ENCODE measurements at places on chromosomes 11 and 22.

DNA sequence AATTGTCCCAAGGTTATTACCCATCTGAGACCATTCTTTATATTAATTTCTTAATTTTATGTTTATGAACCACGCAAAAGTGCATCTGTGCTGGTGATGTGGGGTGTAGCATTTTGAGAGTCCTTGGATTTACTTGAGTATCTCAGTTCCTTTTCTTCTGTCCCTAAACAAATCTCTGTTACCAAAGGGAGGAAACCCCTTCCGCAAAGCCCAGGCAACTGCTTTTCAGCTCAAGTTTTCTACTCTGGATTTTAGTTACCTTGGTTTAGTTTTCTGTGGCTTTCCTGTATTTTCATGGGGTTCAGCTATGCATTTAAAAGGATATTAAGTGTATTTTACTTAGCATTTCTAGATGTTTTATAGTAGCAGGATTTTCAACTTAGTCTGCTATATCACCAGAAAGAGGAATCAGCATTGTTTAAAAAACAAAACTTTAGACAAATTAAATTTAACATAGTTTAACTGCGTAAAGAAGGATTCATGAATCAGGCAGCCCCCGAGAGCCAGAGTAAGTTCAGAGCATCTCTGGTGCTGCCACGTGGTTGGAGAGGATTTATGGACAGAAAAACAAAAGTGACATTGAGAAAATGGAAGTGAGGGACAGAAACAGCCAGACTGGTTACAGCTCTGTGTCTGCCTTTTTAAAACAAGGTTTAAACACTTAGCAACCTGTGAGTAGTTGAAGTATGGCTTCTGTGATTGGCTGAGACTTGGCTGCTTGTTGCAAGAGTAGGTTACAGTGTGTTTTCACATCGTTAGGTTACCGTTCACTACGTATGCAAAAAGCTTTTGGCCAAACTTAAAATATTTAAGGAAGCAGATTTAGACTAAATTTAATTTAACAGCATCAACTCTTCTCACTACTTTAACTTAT is 9.6 kb downstream of the ADM start:
- DNase-seq: no peak

- DNase-seq: no peak
Observed at GRCh38 chr11:29025001-29025400, 916.8 kb downstream of the METTL15 start.

DNA sequence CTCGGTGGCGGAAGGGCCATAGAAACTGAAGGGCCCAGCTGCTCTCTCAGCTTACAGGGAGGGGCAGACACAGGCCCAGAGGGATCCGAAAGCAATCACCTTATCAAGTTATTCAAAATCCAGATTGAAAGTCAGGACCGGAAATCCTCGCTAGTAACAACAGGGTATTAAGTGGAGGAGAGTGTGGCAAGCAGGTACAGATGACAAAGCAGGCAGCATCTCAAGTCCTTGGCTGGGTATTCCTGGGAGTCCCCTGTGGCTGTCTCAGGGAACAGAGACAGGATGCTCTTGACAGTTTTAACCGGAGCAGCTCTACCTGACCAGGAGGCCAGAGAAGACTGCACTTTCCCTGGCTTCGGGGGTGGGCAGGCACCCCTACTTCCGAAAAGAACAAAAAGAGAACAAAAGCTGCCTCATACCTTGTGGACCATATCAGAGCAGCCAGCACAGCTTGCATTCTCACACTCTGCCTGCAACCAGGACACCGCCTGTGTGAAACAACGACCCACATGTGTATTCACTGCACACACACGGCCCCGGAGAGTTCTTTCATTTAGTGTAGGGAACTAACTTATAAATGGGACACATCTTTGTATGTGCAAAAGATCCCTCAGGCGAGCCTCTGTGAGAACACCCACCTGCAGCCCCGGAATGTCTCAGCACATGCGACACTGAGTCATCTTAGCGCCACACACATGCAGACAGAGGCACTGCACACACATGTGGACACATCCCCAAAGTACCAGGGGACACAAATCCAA is 78.3 kb downstream of the MICAL3 start:
- DNase-seq: no peak

DNA sequence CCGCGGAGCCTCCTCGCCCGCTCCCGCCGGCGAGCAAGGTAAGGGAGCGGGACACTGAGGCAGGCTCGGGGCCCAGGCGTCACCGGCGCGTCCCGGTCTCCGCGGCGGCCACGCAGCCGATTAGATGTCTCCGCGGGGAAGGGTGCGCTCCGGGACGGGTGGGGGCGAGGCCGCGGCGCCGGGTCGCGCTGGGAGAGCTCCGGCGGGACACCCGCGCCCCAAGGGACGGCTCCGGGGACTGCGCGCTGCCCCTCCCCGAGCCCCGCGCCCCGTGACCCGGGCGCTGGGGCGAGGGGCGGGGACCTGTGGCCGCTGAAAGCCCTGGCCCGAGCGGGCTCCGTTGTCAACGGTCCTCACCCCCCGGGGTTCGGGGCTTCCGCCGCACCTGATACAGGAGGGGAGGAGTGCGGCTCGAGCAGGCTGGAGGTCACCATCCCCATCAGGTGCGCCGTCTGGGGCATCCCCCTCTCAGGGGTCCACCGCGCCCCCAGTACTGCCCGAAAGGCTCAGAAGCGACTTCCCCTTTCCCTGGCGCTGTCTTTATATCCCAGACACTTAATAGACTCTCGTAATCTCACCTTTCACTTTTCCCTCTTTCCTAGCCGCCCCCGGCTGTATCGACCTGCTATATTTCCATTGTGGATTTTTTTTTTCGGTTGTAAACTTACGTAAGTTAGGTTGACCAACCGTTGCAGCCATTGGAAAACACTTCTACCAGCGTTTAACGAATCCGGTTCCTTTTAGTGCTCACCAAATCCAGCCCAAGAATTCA is 573 bp downstream of the PPFIA1 start:
- DNase-seq: no peak

- no peak for DNase-seq
Observed at GRCh38 chr11:123211149-123211852, 16.3 kb upstream of the CLMP start.

- DNase-seq: peak; percentile 59
Observed at GRCh38 chr11:65611758-65612603, 2.0 kb downstream of the MAP3K11 start.

DNA sequence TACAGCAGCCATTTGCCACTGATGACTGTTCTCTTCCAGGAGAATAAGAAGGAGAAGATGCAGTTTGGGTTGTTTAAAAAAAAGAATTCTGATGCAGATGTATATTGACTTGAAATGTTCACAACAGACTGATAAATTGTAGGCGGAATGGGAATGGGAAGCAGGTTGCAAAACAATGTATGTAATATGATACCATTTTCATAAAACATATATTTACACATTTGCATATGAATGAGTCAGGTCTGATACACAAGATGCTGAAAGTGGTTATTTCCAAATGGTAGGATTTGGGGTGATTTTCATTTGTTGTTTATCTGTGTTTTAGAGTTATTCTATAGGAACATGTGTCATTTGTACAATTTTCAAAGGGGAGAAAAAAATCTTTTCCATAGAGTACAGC is 9.0 kb upstream of the RCN1 start:
- DNase-seq: no peak

DNA sequence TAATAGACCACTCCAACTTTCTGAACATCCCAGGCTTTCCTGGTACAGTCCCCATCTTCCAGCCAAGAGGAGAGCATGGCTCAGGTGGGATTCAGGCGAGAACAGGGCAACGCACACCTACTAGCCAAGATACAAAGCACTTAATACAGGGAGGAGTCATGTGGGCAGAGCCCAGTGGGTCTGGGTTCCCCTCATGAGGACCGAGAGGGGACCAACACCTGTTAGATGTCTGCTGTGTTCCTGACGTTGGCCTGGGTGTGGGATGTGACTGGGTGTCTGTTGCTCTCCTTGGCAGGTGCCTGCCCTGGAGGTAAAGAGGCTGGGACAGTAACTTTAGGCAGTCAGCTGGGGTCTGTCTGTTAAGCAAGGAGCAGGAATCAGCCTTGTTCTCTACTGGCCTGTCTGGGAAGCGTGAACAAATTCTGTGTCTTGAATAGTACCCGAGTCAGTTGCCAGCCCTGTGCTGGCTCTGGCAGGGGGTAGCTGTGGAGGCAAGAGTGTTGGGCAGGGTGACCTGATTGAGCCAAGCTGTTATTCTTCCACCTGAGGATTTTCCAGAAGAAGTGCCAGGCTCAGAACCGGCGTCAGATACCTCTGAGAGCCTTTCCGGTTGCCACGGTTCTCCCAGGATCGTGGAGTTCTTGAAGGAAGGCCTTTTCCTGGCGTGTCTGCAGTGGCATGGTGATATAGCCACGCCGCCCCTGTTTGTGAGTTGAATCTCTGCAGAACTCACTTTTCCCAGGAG is 56.3 kb downstream of the BCR start:
- no peak for DNase-seq

DNA sequence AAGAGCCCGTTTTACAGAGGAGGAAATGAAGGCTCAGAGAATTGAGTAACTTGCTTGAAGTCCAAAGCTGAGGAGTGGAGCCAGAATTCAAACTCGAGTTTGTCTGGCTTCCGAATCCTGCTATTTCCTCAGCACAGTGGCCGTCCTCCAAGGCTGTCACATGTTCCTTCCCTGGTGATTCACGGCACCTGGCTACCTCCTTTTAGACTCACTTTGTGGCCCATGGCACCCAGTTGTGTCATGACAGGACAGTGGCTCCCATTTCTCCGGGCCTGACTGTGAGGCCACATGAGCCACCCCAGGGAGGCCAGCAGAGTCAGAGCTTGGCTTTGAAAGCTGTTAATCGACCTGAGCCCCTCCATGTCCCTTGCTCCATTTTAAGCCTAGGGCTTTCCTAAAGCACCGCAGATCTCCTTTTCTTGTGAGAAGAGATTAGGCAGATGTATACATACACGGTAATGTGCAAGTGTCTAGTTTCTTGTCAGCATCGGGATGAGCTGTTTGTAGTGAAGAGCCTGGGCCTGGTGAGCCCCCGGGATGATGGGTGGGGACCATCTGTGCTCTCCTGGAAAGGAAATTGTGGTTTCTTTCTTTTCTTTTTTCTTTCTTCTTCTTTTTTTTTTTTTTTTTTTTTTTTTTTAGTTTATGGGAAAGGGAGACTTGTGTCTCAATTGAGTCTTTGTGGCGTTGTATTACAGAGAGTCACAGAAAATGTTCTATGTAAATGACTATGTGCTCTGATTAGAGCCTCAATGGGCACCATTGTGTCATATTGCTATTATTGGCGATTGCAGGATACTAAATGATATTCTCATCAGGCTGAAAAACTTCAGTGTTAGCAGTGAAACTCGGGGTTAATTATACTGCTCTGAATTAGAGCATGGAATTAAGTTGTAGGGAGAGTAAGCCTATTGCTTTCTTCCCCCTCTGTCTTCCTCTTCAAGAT is 54.8 kb downstream of the PTPRJ start:
- DNase-seq: no peak

DNA sequence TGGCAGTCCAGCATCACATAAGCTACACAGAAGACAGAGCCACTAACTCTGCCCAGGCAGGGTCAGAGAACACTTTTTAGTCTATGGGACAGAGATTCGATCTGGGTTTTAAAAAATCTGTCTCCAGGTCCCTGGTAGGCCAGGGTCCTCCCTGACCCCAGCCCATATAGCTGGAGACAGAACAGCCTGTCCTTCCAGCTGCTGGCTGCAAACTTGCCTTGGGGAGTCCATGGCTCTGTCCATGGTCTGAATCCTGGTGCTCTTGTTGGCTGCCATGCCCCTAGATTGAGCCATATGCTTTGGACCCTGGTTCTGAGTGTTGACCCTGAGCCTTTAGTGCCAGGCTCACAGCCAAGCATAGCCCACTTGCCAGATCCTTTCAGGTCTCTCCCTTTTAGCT is 13.3 kb upstream of the LIPT2 start:
- no peak for DNase-seq

DNA sequence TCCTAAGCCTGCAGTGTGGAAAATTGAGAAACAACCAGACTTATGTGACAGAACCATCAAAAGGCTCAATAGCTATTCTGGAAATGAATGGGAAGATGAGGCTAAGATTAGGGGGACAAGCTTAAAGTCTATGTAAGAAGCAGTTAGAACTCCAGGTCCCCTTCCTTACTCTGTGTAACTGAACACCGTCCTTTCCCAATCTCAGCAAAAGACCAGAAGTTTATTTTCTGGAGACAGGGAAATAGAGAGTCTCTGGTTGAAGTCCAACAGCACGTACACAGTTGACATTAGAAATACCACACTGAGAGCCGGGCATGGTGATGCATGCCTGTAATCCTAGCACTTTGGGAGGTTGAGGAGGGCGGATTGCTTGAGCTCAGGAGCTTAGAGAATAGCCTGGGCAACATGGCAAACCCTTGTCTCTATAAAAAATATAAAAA is 93.9 kb downstream of the CD44 start:
- DNase-seq: no peak

- peak; percentile 5 for DNase-seq
Observed at GRCh38 chr11:102530558-102530957, at the start of gene MMP7. MMP7 (minus strand) TSS chr11:102530747; CDS start chr11:102530700, 47 bp downstream.

- DNase-seq: no peak
Observed at GRCh38 chr11:122097419-122098001, 18.5 kb downstream of the BLID start.

DNA sequence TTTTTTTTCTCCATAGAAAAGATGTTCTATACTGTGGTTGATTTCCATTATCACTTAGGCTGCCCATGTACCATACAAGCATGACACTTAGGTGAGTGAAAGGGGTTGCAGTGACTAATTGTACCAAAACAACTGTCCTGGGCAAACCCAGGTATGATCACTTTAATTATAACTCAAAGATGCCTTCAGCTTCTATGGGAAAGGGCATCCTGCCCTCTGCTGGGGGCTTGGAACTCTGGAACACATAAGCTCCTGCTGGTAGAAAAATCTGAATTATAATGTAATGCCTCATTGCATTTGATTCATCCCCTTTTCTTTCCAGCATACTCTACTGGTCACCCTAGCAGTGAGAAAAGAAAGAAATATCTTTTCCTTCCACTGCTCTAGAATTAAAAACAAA is 206.3 kb downstream of the DDX10 start:
- DNase-seq: peak; percentile 67

DNA sequence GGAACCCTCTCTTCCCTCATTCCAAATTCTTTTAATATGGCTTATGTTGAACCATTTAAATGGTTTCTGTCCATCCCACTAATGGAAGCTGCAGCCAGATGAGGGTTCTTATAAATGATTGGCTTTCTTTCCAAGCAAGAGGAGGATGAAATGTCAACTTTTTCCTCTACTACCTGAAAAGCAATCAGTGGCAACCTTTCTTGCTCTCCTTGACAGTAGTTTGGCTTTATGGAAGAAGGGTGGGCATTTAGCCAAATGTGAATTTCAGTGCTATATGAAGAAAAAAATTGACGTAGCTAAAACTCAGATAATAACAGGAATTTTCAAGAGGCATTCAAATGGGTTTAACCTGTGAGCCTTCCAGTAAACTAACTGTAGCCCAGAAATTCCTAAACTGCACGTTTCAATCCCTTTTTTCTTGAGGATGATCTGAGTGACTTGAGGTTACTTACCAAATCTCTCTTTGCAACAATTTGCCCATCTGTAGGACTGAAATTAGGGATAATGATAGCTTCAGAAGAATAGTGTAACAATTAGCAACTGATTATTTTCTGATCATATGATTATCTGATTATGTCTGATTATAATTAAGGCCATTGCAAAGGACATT is 90.9 kb downstream of the EXT2 start:
- DNase-seq: no peak
